ENCODE measurements at places on chromosomes 13 and 19.
A peak's percentile ranks its signal among the peaks of the same experiment; 100 is the strongest.

GRCh38 chr19:24142771-24143170 lies 55.8 kb downstream of the ZNF254 start:
- no peak for DNase-seq

- DNase-seq: no peak
These were observed 358.5 kb upstream of the PCDH9 start for GRCh38 chr13:67588607-67589006.

DNA sequence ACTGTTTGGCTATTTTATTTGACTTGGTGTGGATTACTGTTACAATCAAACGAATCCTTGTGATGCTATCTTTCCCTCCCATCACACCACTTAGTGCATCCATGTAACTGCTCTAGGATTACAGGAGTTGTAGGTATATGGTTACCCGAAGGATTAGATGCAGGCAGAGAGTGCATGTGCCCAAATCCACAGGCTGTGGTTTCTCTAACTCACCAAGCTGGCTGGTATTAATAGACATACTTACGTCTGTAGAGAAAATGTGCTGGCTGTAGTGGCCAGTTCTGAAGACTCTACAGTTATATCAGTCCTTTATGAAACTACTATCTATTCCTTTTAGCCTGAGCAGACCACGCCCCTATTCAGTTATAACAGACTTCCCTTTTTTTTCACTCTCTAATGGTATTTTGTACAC lies 1.1 kb upstream of the HMGB1 start:
- peak; percentile 37 for DNase-seq

- DNase-seq: no peak
These were observed 263.5 kb downstream of the FOXO1 start for GRCh38 chr13:40402931-40403431.

GRCh38 chr13:93655154-93655553 lies 428.5 kb downstream of the GPC6 start:
- no peak for DNase-seq

GRCh38 chr13:73751290-73751689 lies 382.9 kb downstream of the KLF12 start:
- DNase-seq: no peak

All from NCI-H69 (cell line).